ENCODE measurements at places on chromosomes 5 and 9.
A peak's percentile ranks its signal among the peaks of the same experiment; 100 is the strongest.

DNA sequence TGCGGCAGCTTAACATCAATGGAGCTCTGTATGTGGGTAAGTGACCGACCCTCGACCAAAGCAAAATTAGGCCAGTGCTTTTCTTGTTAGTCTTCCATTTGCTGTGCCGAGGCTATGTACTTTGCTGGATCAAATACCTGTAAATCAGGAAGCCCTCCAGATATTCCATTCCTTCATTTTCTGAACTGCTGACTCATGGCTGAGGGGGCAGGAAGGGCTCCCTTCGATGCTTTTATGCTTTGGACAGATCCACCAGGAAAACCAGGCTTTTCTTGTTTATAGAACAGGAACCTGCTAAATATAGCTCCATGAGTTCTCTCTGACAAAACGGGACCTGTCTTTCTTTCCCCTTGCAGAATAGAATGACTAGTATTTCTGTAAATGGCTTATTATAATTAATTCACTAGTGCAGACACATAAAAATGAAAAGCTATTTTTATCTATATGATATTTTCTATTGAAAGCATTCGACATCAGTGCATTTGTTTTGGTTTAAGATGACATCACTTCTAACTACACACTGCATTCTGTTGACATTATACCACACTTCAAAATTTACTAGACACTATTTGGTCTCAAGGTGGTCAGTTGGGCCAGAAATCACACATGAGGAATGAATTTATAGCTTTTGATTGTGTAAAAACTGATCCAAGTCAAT lies 93.3 kb downstream of the LIFR start:
- no peak for DNase-seq

- peak; percentile 50 for DNase-seq
Measured at GRCh38 chr5:54285686-54286085, 24.7 kb downstream of the ARL15 start.

GRCh38 chr5:67530609-67531255 lies 334.1 kb upstream of the CD180 start:
- no peak for DNase-seq

DNA sequence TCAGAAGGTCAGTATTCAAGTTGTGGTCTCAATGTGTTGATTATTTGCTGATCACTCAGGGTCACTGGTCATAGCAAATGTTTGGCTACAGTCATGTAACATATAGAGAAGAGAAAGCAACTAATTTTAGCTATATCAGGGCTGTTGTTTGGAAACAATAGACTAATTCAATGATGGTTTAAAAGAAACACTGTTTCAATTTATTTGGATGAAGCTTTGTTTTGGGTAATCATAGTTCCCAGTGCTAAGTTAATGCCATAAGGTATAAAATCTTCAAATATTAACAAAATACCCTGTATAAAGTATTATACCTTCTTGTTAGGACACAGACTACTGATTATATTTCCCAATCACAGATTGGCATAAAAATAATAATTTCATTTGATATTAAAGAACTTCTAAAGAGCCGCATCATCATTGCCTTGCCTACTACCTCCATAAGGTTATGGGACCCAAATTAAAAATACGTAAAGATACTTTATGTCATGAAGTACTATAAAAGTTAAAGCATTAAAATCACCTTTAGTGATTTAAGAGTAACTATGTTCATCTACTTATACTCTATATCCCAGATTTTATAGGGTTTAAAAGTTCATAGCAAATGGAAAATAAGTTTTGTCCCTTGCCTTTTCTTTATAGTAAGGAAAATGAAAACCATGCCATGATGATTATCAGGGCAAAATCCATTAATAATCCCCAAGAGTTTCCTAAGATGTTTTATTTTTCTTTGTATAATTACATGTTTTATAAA lies 6.0 kb downstream of the NR3C1 start:
- no peak for DNase-seq

GRCh38 chr9:105357937-105358336 lies 89.9 kb upstream of the FSD1L start:
- DNase-seq, result no peak

DNA sequence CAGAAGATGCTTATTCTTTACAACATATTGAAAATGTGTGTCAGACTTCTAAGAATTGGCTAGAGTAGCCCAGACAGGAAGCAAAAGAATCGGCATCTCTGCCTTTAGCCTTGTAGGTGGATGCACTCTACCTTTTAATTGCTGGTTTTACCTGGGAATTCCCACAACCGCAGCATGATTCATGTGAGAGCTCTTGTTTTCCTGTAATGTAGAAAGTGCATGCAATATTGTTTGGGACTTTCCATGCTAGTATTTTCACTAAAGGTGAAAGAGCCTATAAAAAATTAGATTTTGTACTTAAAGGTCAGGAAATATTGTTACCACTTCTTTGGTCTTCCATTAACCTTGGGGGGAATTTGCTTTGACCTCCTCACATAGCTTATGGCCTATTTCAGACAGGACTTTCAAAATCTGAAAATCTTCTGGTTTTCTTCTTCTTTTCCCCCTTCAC lies 89.8 kb downstream of the NTRK2 start:
- DNase-seq, result no peak

GRCh38 chr5:107576736-107577393 lies 93.9 kb downstream of the EFNA5 start:
- DNase-seq, result no peak
